Left ventricle myocardium inferior (tissue), 1 donor: ENCODE measurements at places on chromosomes 11 and 22. TPM values are rescaled to one million over a fixed set of nuclear protein-coding genes. Genes with fewer than 3 reads are reported as not detected.

DNA sequence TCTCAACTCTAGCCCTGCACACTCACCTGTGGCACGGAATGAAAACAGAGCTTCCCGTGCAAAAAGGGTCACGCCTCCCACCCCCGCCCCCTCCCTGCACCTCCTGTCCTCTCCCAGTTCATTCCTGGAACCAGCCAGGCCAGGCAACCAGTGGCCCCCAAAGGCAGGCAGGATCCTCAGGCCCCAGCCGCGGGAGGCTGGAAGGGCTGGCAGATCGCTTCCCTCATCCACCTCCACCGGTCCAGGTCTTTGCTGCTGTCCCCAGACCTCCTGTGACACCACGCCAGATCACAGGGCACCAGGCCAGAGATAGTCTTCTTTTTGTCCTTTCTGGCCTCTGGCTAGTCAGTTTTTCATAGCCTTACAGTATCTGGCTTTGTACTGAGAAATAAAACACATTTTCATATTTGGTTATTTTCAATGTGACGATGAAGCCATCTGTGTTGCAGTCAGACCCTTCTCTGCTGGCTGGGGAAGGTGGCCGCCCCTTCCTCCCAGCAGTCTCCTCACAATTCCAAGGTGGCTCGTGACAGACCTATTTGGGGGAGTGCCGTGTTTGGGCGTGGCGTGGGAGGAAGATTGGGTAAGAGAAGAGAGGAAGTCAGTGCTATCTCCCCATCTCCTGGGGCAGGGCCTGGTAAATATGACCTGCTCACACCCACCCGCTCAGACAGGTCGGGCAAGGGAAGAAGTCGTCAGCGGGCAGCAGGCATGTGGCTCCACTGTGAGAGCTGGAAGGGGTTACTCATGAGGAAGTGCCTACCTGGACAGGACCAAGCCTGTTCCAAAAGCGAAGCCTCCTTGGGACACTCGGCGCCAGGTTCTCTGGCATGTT, 9.1 kb downstream of the SSH3 start:
- no peak for DNase-seq

GRCh38 chr11:73189723-73190556, 28.1 kb upstream of the P2RY2 start:
- no peak for DNase-seq

B4GALNT4 gene
- 1.5 TPM for total RNA-seq

DNA sequence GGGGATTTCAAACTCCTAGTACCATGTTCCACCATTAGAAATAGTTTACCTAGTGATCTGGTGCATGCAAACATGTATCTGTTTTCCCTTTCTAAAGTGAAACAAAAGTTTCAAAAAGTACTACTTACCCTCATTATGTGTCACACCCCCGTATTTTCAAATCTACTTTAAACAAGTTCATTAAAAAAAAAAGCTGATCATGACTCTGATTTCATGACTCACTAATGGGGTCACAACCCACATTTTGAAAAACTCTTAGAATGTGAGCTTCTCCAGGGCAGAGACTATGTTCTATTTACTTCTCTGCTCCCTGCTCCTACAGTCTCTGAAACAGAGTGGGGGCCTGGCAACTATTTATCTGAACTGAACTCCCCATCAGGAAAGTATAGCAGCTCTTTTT, 18.2 kb downstream of the CHRM1 start:
- DNase-seq = no peak

- DNase-seq = no peak
Observed at GRCh38 chr11:4076774-4077173, 17.8 kb upstream of the RRM1 start.
